ENCODE measurements at places on chromosomes 5 and 9. TPM values are rescaled to one million over a fixed set of nuclear protein-coding genes. Genes with fewer than 3 reads are reported as not detected.

- peaks cover 22% of the 10 kb centered on the region for H3K4me1 ChIP-seq
- no peaks in the 10 kb centered on the region for H3K27me3 ChIP-seq
- no peak overlapping the region for H3K4me3 ChIP-seq
- no peak for DNase-seq
Observed at GRCh38 chr5:172692981-172693380, 51.9 kb downstream of the NEURL1B start.

- peaks cover 2% of the 10 kb centered on the region for H3K36me3 ChIP-seq
- H3K27me3 ChIP-seq = no peaks in the 10 kb centered on the region
- H3K4me1 ChIP-seq = peaks cover 56% of the 10 kb centered on the region
- no peak overlapping the region for H3K4me3 ChIP-seq
Observed at GRCh38 chr9:5839572-5839902, 6.6 kb upstream of the ERMP1 start.

DNA sequence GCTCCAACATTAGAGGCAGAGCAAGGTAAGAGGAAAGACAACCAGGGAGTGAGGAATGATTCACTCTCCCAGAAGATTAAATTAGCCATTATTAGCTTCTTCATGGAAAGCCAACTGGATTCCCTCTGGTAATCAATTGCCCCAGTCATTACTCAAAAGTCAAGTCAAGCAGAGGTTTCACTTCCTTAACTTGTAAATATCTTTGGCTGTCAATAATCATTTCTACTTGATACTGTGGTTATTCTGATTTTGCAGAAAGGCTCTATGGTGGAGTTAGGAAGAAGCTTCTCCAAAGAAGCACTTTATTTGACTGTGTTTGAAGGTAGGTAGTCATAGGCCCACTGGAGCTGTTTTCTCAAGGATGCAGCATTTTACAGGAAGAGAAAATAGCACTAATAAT, 78.0 kb downstream of the JAKMIP2 start:
- H3K27me3 ChIP-seq = no peaks in the 10 kb centered on the region
- no peak for DNase-seq
- no peak overlapping the region for H3K4me3 ChIP-seq
- H3K36me3 ChIP-seq = no peaks in the 10 kb centered on the region
- no peaks in the 10 kb centered on the region for H3K4me1 ChIP-seq
- H3K27ac ChIP-seq = no peak overlapping the region

DNA sequence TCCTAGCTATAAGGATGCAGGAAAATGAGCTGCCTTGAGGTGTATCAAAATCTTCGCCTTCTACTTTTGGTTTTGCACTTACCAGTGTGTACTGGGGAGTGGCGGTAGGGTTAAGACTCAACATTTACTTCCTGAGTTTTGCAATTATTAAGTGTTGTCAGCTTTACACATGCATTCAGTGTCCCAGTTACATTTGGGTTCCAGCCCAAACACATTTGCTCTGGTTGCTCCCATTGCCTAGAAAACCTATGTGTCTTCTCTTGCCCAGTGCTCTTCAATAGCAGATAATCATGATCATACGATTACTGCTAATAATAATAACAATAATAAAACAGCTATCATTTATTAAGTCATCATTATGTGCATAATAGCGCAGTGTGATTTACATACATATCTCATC, 241.5 kb upstream of the PAPPA start:
- H3K4me3 ChIP-seq = no peak overlapping the region
- no peaks in the 10 kb centered on the region for H3K4me1 ChIP-seq
- no peaks in the 10 kb centered on the region for H3K36me3 ChIP-seq

GRCh38 chr5:36573438-36573837, 33.0 kb upstream of the SLC1A3 start:
- no peaks in the 10 kb centered on the region for H3K4me1 ChIP-seq
- no peaks in the 10 kb centered on the region for H3K36me3 ChIP-seq
- DNase-seq = no peak
- H3K27ac ChIP-seq = no peak overlapping the region
- no peak overlapping the region for H3K4me3 ChIP-seq

GRCh38 chr9:22088717-22089061, 79.6 kb upstream of the CDKN2B start:
- DNase-seq = no peak
- H3K27ac ChIP-seq = no peak overlapping the region
- peaks cover 14% of the 10 kb centered on the region for H3K27me3 ChIP-seq
- H3K4me1 ChIP-seq = peaks cover 5% of the 10 kb centered on the region
- H3K4me3 ChIP-seq = no peak overlapping the region

DNA sequence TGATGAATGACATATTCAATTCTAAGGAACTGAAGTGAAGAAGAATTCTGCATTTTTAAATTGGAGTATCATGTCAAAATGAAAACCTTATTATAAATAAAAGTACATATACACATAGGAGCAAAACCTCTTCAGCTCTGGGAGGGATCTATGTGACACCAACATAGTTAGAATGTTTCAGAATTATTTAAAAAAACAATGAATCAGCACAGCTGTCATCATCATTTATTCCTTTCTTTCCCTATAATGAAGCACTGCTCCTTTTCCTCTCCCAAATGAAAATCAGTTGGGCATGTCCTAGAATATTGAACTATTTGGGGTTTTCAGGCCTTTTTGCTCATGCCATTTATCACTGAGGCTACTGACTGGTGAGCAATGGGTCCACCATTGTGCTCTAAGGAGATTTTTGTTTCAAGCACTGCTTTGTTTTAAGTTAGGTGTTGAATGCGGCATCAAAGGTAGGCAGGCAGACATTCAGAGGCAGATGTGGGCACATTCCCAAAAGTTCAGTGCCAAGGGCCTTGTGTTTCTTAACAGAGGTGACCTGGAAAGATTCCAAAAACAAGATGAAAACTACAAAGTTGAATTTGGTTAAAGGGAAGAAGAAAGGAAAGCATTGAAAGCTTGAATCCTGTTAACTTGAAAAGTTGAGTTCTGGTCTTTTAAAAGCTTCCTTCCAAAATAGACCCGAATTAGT, 126.4 kb upstream of the ADAMTSL1 start:
- no peak overlapping the region for H3K4me3 ChIP-seq
- no peak overlapping the region for H3K27ac ChIP-seq
- peaks cover 3% of the 10 kb centered on the region for H3K27me3 ChIP-seq
- no peaks in the 10 kb centered on the region for H3K4me1 ChIP-seq
- no peaks in the 10 kb centered on the region for H3K36me3 ChIP-seq

GRCh38 chr5:146867996-146868708, 10.4 kb downstream of the PPP2R2B start:
- H3K4me3 ChIP-seq = no peak overlapping the region
- H3K4me1 ChIP-seq = peaks cover 6% of the 10 kb centered on the region
- H3K36me3 ChIP-seq = no peaks in the 10 kb centered on the region
- no peak overlapping the region for H3K27ac ChIP-seq

DNA sequence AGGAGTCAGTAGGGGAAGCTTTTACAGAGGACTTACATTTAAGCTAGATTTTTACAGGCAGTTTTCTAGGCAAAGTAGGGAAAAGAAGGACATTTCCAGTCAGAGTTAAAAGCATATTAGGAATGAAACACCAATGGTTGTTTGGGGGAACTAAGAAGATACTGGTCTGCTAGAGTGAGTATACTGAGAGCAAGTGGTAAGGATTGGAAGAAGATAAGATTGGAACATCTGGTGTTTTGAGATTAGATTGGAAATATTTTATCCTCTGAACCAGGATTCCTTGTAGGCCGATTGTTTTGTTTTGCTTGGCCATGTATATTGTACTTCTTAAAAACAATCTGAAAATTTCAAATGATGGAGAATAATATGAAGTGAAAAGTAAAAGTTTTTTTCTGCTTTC, 7.7 kb downstream of the FBXO38 start:
- no peaks in the 10 kb centered on the region for H3K27me3 ChIP-seq
- H3K27ac ChIP-seq = no peak overlapping the region
- no peak for DNase-seq
- peaks cover 66% of the 10 kb centered on the region for H3K4me1 ChIP-seq

DNA sequence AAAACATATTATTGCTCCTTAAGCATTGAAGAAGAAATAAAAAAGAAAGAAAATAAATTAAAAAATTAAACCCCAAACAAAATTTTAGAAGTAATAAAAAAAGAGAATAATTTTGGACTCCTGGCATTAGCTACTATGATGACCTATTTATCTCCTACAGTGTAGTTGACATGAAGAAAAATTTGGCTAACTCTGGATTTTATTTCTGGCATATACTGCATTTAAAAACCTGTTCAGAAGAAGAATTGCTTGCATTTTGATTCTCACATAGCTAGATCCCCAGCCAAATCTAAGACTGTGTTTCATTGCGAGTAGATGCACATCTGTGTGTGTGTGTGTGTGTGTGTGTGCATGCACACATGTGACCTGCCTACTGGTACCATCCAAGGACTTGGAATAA, 30.1 kb upstream of the GABRG2 start:
- H3K36me3 ChIP-seq = no peaks in the 10 kb centered on the region
- H3K4me1 ChIP-seq = no peaks in the 10 kb centered on the region
- no peak overlapping the region for H3K4me3 ChIP-seq
- DNase-seq = no peak

DNA sequence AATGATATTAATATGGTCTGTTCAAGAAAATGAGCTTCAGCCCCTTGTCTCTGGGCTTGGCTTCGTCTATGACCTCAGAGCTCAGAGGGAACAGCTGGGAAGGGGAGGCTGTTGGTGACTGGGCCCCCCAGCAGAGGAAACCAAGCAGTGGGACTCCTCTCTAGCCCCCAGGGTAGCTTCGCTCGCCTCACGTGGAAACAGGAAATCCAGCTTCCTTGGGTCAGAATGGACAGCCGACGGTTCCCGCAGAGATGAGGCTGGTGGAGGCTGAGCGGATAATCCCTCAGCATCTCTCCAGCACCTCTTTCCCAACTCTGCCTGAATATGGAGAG, 37.2 kb upstream of the ICE1 start:
- H3K27ac ChIP-seq = no peak overlapping the region
- no peak for DNase-seq
- no peaks in the 10 kb centered on the region for H3K36me3 ChIP-seq
- H3K4me1 ChIP-seq = no peaks in the 10 kb centered on the region
- H3K27me3 ChIP-seq = no peaks in the 10 kb centered on the region

ZBTB34 gene
- 4.7 TPM for total RNA-seq

DIRAS2 gene
- not detected for total RNA-seq

SH3PXD2B gene
- total RNA-seq = 0.38 TPM

ORM2 gene
- not detected for total RNA-seq

KLF9 gene
- total RNA-seq = 20.1 TPM
